ENCODE measurements at places on chromosomes 1 and 21. TPM values are rescaled to one million over a fixed set of nuclear protein-coding genes. Genes with fewer than 3 reads are reported as not detected.

Gene ZNF648
- total RNA-seq: not detected

Gene HAPLN2
- total RNA-seq: not detected

Gene C8A
- not detected for total RNA-seq

Gene CDC20
- 160 TPM for total RNA-seq

Gene ERI3
- 43.3 TPM for total RNA-seq

Gene KPRP
- total RNA-seq: not detected

Gene GNG4
- total RNA-seq: 2.3 TPM

Gene PRRC2C
- 229 TPM for total RNA-seq

Gene B3GALT2
- total RNA-seq: not detected

GRCh38 chr1:198328458-198329032 lies 171.7 kb downstream of the NEK7 start:
- DNase-seq: no peak
- H3K27me3 ChIP-seq: peaks cover 6% of the 10 kb centered on the region
- no peaks in the 10 kb centered on the region for H3K36me3 ChIP-seq
- no peaks in the 10 kb centered on the region for H3K4me1 ChIP-seq
- H3K27ac ChIP-seq: no peak overlapping the region

- H3K36me3 ChIP-seq: no peaks in the 10 kb centered on the region
- H3K4me3 ChIP-seq: no peak overlapping the region
- H3K27me3 ChIP-seq: peaks cover 19% of the 10 kb centered on the region
- no peak overlapping the region for H3K27ac ChIP-seq
- H3K4me1 ChIP-seq: no peaks in the 10 kb centered on the region
- DNase-seq: no peak
Measured at GRCh38 chr1:115218699-115219098, 119.3 kb downstream of the NGF start.

DNA sequence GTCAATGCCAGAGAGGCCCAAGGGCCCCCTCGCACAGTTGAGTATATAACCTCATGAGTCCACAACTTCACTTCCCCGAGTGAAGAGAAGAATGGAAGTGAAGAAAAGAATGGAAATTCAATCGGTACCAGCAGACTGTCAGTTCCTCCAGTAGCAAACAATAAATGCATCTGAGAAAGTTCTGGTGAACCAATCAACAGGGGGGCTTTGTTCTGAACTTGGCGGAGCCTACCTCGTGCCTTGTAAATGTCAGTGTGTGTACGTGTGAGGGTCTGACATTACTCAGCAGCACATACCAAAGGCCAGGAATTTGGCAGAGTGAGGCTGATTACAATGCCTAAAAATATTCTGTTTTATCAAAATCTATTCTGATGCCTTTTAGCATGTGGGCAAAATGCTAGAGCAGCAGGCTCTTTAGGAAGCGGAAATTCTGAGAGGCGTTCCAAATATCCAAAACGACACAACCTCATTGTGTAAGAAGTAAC lies 238.5 kb downstream of the LTN1 start:
- no peak overlapping the region for H3K27ac ChIP-seq
- H3K4me1 ChIP-seq: no peaks in the 10 kb centered on the region
- H3K27me3 ChIP-seq: no peaks in the 10 kb centered on the region
- DNase-seq: no peak
- no peaks in the 10 kb centered on the region for H3K36me3 ChIP-seq
- H3K4me3 ChIP-seq: no peak overlapping the region

- peak; percentile 52 for DNase-seq
- H3K27ac ChIP-seq: no peak overlapping the region
- H3K4me3 ChIP-seq: no peak overlapping the region
- H3K36me3 ChIP-seq: no peaks in the 10 kb centered on the region
Measured at GRCh38 chr21:36504067-36505058, 24.4 kb upstream of the CLDN14 start.

- peak overlapping the region; percentile 92 for H3K4me3 ChIP-seq
- DNase-seq: peak; percentile 67
- H3K27me3 ChIP-seq: no peaks in the 10 kb centered on the region
- H3K36me3 ChIP-seq: peaks cover 16% of the 10 kb centered on the region
- peaks cover 44% of the 10 kb centered on the region for H3K4me1 ChIP-seq
- peak overlapping the region; percentile 91 for H3K27ac ChIP-seq
Measured at GRCh38 chr1:145960468-145961108, 2.8 kb upstream of the LIX1L start.

DNA sequence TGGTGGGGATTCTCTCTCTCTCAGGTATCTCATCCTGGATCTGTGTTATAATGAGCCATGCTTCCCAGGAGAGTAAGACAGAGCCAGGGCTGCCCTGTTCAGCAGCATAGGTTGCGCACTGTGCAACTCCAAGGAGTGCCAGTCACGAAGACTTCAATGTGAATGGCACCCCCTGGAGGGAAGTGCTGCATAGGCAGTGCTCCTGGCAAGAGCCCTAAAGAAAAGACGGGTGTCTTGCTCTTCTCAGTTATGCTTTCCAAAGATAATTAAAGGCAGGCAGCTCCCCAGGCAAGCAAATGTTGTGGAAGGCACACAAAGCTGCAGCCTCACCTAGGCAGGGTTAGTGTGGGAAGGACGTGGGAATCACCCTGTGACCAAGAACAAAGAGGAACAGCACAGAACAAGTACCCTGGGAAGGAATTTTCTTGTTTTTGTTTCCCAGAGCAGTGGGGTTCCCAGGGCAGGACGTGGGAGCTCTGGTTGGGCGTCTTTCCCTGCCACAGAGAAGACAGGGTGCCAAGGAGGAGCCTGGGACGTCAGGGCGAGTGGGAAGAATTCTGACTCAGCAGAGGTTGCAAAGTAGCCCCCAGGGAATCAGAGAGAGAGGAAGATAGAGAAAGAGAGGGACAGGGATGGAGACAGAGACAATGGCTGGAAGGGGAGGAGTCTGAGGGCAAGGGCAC lies 120.9 kb downstream of the KCNN3 start:
- peaks cover 63% of the 10 kb centered on the region for H3K4me1 ChIP-seq
- H3K27ac ChIP-seq: peak overlapping the region; percentile 90
- DNase-seq: peak; percentile 78

Data from activated CD8-positive, alpha-beta T cell treated with anti-CD3 and anti-CD28 coated beads for 36 hours (primary cell).